ENCODE measurements at places on chromosomes 2 and 18. TPM values are rescaled to one million over a fixed set of nuclear protein-coding genes. Genes with fewer than 3 reads are reported as not detected.

Gene ALKAL2
- total RNA-seq: not detected

Gene ZNF385B
- total RNA-seq: not detected

DNA sequence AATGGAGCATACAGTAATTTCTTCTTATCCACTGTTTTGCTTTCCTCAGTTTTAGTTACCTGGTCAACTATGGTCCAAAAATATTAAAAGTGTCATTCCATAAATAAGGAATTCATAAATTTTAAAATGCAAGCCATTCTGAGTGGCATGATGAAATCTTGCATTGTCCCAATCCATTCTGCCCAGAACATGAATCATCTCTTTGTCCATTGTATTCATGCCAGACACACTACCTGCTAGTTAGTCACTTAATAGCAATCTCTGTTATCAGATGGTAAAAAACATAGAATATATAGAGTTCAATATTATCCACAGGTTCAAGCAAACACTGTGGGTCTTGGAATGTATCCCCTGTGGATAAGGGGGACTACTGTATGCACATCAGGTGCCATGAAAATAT lies 872.2 kb upstream of the NXPH2 start:
- DNase-seq: no peak

DNA sequence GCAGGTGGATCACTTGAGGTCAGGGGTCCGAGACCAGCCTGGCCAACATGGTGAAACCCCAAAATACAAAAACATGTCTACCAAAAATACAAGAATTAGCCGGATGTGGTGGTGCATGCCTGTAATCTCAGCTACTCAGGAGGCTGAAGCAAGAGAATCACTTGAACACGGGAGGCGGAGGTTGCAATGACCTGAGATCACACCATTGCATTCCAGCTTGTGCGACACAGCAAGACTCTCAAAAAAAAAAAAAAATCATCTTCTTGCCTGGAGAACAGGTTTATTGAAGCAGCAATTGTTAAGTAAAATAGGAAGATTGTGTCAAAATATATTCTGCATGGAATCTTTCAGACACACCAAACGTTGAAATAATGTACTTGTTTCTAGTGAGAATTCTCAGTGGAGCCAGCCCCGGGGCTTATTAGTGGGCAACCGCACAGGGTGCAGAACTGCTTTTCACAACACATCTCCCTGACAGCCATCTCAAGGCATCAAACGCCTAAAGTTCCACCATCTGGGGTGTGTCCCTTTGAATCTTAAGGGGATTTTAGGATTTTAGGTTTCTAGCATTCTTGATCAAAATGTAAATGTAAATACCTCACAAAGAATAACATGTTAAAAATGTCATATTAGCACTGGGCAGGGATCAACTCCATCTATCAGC lies 28.6 kb upstream of the PPP4R1 start:
- DNase-seq: no peak

DNA sequence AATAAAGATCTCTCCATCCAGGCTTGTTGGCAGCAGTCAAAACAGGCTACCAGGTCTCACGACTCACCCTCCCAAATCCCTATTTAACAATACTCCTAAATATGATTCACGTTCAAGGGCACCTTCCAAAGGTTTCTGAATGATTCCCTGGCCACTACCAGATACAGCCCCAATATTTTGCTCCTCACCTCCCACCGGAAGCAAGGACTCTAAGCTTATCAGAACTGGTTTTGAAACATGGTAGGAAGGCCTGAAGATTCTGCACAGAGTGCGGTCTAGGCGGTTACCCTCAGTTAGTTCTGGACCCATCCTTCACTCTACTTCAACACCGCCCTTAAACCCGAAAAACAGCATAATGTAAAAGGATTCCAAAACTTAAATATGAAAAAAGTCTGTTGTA lies 5.2 kb downstream of the PPP4R1 start:
- no peak for DNase-seq

DNA sequence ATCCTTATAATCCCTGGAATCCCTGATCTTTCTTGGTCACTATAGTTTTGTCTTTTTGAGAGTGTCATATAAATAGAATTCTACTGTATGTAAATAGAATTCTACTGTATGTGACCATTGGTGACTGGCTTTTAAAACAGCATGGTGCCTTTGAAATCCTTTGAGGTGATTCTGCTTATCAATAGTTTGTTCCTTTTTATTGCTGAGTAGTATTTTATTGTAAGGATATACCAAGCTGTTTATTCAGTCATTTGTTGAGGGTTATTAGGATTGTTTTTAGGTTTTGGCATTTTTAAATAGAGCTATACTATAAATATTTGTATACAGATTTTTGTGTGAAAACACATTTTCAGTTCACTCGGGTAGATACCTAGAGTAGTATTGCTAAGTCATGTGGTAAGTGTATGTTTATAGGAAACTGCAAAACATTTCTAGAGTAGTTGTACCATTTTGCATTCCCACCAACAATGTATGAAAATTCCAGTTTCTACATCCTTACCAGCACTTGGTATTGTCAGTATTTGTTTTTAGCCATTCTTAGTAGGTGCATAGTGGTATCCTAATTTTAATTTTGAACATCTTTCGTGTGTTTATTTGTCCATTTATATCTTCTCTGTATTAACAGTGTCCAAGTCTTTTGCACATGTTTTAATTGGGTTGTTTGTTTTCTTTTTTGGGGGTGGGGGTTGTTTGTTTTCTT lies 45.6 kb downstream of the RAB3GAP1 start:
- DNase-seq: no peak

GRCh38 chr18:63664571-63664970 lies 2.9 kb upstream of the SERPINB3 start:
- DNase-seq: no peak

DNA sequence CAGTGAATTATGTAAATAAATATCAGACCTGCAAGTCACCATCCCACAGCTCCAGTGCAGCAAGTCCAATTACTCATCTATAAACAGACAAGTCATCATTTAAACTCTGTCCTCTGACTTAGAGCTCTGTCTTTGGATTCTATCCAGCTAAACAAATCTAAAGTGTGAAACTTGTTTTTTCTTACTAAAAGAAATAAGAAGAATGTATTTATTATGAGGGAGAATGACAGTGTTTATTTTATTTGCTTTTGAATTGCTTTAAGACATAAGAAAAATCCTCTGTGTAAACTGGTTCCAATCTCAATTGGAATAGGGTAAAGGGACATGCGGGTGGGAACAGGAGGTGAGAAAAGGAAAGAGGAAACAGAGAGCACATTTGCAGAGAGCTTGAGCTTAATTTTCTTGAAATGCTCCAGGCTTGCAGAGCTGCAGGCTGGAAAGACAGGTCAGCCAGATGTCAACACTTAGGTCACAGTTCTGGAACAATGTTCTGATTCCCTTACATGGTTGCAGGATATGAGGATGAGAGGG lies 355.8 kb downstream of the MEIS1 start:
- no peak for DNase-seq

- peak; percentile 7 for DNase-seq
Measured at GRCh38 chr18:8754995-8755960, 49.9 kb downstream of the MTCL1 start.

All from GM12878 (cell line).